ENCODE measurements at places on chromosomes 11 and 22. TPM values are rescaled to one million over a fixed set of nuclear protein-coding genes. Genes with fewer than 3 reads are reported as not detected.

DNA sequence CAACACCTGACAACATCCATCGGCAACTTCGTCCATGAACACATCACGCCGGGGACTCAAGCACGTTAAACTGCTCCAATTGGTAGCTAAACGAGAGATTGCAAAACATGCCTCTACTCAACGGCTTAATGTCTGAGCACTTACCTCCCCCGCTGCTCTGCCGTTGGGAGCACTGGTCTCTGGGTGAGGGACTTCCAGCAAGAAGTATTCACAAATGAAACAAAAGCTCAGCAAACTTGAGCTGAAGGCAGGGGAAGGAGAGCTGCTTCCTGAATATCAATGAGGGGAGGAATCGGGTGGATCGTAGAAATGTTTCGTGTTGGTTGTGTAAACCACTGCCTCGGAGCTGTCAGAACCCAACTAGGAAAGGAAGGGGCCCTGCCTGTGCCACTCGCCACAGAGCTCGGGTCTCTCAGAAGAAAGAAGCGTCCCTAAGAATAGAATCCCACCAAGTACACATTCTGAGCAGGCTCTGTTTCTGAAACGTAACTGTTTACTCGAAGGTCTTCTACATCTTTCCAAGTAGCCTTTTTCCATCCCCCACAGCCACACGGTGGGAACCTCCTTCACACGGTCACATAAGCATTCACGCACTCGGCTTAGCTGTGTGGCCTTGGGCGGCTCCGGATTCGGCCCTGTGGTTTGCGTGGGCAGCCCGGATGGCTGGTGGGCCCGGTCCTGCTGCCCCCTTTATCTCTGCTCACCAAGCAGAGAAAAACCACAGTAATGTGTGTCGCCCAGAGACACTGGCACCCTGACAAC is at the start of gene MLC1:
TSS of gene MLC1 (minus strand) at position 216 of the 762 bp plus-strand sequence. CDS start 524 bp downstream, outside the sequence.
- H3K4me1 ChIP-seq, result peaks cover 2% of the 10 kb centered on the region
- no peak for DNase-seq
- no peak within 1 kb of the TSS for H3K27ac ChIP-seq
- no peak within 1 kb of the TSS for H3K4me3 ChIP-seq
- H3K36me3 ChIP-seq, result no peaks in the 10 kb centered on the region

DNA sequence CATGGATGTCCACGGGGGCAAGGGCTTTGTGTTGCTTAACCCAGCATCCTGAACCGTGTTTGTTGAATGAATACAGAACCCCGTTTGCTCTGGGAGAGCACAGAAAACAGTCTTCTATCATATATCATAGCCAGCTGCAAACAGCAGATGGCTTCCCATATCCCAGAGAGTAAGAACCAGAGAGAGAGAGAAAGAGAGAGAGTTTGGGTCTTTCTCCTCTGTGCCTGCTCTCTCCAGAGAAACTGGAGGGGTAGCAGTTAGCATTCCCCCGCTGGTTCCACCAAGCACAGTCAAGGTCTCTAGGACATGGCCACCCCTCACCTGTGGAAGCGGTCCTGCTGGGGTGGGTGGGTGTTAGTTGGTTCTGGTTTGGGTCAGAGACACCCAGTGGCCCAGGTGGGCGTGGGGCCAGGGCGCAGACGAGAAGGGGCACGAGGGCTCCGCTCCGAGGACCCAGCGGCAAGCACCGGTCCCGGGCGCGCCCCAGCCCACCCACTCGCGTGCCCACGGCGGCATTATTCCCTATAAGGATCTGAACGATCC is 440 bp upstream of the TIMP3 start:
- no peaks in the 10 kb centered on the region for H3K36me3 ChIP-seq
- peak overlapping the region; percentile 40 for H3K27ac ChIP-seq
- H3K27me3 ChIP-seq, result peaks cover 14% of the 10 kb centered on the region
- H3K4me3 ChIP-seq, result peak overlapping the region; percentile 43

DNA sequence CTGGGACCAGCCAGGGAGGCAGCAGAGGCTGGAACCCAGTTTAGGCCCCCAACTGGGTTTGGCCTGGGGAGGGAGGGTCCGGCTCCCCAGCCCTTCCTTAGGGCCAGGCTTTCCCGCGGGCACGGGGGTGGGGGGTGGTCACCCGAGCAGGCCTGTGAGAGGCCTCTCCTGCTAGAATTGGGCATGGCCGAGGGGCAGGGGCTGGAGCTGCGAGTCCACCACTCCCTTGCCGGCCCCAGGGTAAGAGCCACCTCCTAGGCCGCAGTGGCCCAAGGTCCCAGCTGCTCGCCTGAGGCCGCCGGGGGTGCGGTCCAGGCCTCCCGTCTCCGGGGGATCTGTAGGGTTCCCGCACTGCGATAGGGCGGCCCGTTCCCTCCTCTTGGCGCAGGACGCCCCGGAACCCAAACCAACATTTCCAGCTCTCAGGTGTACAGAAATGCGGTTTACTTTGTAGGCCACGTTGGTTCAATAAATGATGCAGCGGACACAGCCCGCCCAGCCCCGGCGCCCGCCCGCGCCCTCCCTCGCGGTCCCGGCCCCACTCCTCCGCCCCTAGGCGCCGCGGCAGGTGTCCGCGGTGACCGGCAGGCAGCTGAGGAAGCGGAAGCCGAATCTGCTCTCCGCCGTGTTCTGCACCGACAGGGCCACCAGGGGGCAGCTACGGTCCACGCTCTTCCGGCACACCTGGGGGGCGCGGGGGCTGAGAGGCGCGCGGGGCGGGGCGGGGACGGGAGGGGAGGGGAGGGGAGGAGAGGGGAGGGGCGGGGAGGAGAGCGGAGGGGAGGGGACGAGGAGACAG is 5.9 kb downstream of the LMNTD2 start:
- no peaks in the 10 kb centered on the region for H3K36me3 ChIP-seq
- peak overlapping the region; percentile 35 for H3K4me3 ChIP-seq
- no peaks in the 10 kb centered on the region for H3K4me1 ChIP-seq
- H3K27ac ChIP-seq, result no peak overlapping the region
- peaks cover 20% of the 10 kb centered on the region for H3K27me3 ChIP-seq

GRCh38 chr11:86523738-86524619 is 148.4 kb downstream of the ME3 start:
- H3K4me1 ChIP-seq, result no peaks in the 10 kb centered on the region
- DNase-seq, result no peak
- no peaks in the 10 kb centered on the region for H3K27me3 ChIP-seq

- peak overlapping the region; percentile 97 for H3K27ac ChIP-seq
- H3K36me3 ChIP-seq, result no peaks in the 10 kb centered on the region
- no peak for DNase-seq
- no peaks in the 10 kb centered on the region for H3K27me3 ChIP-seq
- peaks cover 5% of the 10 kb centered on the region for H3K4me1 ChIP-seq
- peak overlapping the region; percentile 80 for H3K4me3 ChIP-seq
Measured at GRCh38 chr22:41687901-41688364, 734 bp downstream of the SNU13 start.

- no peaks in the 10 kb centered on the region for H3K4me1 ChIP-seq
- H3K36me3 ChIP-seq, result no peaks in the 10 kb centered on the region
Measured at GRCh38 chr22:32896891-32897290, 95.4 kb downstream of the TIMP3 start.

DNA sequence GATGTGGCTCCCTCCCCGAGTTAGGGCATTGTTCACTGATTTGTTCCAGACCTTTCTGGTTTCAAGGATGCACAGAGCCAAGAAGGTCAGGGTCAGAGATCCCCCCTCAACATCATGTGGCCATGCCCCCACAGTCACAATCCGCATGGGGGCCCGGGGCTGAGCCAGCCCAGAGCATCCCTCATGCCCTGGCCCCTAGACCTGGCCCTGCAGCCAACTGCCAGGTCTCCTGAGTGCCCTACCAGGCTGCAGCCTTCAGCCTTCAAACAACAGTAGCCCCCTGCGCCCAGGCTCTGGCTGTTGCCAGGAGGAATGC is 142.4 kb downstream of the CRYBB2 start:
- peaks cover 8% of the 10 kb centered on the region for H3K4me1 ChIP-seq
- H3K36me3 ChIP-seq, result no peaks in the 10 kb centered on the region

DNA sequence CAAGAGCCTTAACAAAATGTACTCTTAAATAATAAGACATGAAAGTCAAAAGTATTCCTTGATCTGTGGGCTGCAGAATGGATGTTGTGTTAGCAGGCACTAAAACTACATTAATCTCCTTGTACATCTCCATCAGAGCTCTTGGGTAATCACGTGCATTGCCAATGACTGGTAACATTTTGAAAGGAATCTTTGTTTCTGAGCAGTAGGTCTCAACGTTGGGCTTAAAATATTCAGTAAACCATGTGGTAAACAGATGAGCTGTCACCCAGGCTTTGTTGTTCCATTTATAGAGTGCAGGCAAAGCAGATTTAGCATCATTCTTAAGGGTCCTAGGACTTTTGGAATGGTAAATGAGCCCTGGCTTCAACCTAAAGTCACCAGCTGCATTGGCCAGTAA is 152.9 kb downstream of the PKNOX2 start:
- no peaks in the 10 kb centered on the region for H3K27me3 ChIP-seq
- no peak overlapping the region for H3K4me3 ChIP-seq

DNA sequence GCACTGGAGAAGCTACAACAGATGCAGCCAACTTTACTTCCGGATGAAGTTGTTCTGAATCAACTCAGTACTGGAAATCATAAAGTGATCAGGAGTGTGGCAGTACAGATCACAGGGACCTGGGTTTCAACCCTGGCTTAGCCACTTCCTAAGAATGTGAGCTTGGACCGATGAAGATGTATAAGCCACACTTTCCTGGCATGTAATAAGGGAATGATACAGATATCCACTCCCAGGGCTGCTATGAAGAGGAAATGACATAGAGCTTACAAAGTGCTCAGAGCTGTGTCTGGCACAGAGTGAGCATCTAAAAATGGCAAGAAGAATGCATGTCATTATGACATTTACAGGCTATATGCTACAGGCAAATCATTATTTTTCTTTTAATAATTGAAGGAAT is 378.7 kb downstream of the NTM start:
- H3K4me3 ChIP-seq, result no peak overlapping the region
- no peaks in the 10 kb centered on the region for H3K36me3 ChIP-seq
- no peak overlapping the region for H3K27ac ChIP-seq
- DNase-seq, result no peak
- no peaks in the 10 kb centered on the region for H3K27me3 ChIP-seq
- no peaks in the 10 kb centered on the region for H3K4me1 ChIP-seq

DNA sequence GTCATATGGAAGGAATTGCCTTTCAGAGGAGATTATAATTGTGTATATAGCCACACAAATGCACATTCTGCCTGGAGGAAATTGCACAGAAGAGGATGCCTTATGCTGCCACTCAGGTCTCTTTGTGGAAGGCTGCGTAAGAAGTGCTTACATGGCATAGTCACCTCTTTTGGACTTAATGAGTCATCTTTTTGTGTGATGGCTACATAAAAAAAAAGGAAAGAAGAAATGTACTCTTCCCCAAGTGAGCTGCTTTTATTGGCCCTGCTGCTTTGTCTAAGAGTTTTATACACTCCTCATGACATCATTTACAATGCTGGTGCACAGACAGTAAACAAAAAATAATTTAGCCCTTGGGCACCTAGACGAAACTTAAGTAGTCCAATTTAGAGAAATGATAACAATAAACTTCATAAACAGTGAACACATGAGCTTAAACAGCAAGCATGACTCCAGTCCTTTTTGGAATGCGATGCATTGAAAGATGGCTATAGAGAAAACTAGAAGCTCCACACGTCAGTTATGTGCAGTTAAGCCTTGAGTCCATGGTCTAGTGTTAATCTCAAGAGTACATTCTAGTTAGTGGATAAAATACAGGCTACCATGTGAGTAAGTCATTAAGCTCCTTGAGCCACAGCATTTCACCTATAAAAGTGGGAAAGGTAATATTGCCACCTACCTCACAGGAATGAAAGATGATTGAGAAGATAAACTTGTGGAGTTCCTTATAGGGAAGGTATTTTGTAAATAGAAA is 12.0 kb downstream of the CSTPP1 start:
- H3K4me3 ChIP-seq, result no peak overlapping the region
- DNase-seq, result peak; percentile 43
- H3K27me3 ChIP-seq, result no peaks in the 10 kb centered on the region
- no peaks in the 10 kb centered on the region for H3K36me3 ChIP-seq

GRCh38 chr11:104333977-104334376 is 170.0 kb upstream of the PDGFD start:
- H3K4me3 ChIP-seq, result no peak overlapping the region
- H3K36me3 ChIP-seq, result no peaks in the 10 kb centered on the region
- no peak overlapping the region for H3K27ac ChIP-seq
- no peak for DNase-seq

DNA sequence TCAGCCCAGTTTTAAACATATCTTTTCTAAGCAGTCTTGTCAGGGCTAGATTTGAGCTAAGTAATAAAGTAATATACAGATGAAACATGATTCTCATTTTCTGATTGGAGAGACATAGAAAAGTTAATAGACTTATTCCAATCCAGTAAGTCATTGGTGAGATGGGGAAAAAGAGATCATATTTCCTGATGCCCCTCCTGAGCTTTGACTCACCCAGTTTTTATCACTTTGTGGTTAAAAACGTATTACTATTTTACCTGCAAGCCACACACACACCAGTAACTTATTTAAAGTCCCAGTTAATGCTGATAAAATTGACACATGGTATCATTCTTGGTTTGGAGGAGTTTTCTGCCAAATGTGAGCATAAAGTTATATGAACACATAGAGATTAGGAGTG is 306.8 kb downstream of the CADM1 start:
- no peaks in the 10 kb centered on the region for H3K27me3 ChIP-seq
- no peak for DNase-seq
- H3K4me1 ChIP-seq, result no peaks in the 10 kb centered on the region
- no peak overlapping the region for H3K27ac ChIP-seq
- no peak overlapping the region for H3K4me3 ChIP-seq

- peaks cover 21% of the 10 kb centered on the region for H3K27me3 ChIP-seq
- H3K36me3 ChIP-seq, result no peaks in the 10 kb centered on the region
- H3K4me1 ChIP-seq, result peaks cover 8% of the 10 kb centered on the region
- DNase-seq, result no peak
Measured at GRCh38 chr22:24494528-24495364, at the start of gene UPB1. TSS of gene UPB1 (plus strand) at chr22:24495332. CDS start at chr22:24495404, 72 bp downstream.

DNA sequence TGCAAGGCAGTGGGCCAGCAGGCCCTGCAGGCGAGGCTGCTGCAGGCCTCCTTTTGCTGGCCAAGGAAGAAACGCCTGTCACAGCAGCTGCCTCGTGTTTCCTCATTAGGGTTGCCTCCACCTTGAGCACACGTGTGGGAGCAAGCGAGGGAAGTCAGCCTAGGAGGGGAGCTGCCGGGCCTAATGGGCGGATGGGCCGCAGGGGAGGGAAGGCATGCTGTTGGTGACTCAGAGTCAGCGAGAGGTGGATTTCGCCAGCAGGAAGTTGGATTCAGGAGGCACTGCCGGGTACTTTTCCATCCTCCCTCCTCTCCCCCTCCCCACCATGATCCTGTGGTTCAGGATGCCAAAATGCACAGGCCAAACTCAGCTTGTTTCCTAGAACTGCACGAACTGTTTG is 498.7 kb downstream of the METTL15 start:
- H3K27ac ChIP-seq, result no peak overlapping the region
- no peaks in the 10 kb centered on the region for H3K27me3 ChIP-seq
- no peak for DNase-seq
- no peaks in the 10 kb centered on the region for H3K4me1 ChIP-seq
- H3K4me3 ChIP-seq, result no peak overlapping the region

GRCh38 chr11:126344141-126345080 is 11.1 kb upstream of the ST3GAL4 start:
- H3K27ac ChIP-seq, result no peak overlapping the region
- no peak for DNase-seq
- H3K4me3 ChIP-seq, result no peak overlapping the region
- no peaks in the 10 kb centered on the region for H3K27me3 ChIP-seq
- H3K4me1 ChIP-seq, result no peaks in the 10 kb centered on the region

- no peak overlapping the region for H3K27ac ChIP-seq
- no peaks in the 10 kb centered on the region for H3K27me3 ChIP-seq
- H3K4me3 ChIP-seq, result no peak overlapping the region
- DNase-seq, result no peak
- no peaks in the 10 kb centered on the region for H3K36me3 ChIP-seq
Measured at GRCh38 chr11:82653752-82654151, 79.9 kb downstream of the FAM181B start.

Gene PGA5
- not detected for total RNA-seq

Gene MS4A4A
- total RNA-seq, result 12.1 TPM

Gene FLRT1
- 0.20 TPM for total RNA-seq

Gene RCOR2
- total RNA-seq, result 5.2 TPM

Gene TRIM51
- not detected for total RNA-seq

Gene TSPAN32
- 0.40 TPM for total RNA-seq

Gene IGSF22
- total RNA-seq, result 0.42 TPM

Measured in colonic mucosa (tissue), 4 donors.